ENCODE measurements at places on chromosomes 7 and 10.

DNA sequence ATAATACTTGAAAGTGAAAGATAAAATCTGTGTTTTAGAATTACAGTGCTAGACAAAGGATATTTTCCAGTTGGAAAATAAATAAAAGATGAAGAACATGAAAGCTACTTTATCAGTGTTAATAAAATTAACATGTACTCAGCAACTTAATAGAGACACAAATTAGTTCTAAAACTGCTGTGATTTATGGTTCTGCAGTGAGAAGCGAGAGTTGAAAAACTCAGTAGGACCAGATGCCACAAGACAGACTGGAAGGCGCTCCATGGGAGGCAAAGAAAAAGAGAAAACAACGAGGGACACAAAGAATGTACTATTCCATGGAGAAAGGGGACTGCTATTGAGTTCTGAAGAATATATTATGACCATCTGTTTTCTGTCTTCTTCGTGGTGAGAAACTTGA is 590.4 kb downstream of the PHTF2 start:
- DNase-seq, result no peak

DNA sequence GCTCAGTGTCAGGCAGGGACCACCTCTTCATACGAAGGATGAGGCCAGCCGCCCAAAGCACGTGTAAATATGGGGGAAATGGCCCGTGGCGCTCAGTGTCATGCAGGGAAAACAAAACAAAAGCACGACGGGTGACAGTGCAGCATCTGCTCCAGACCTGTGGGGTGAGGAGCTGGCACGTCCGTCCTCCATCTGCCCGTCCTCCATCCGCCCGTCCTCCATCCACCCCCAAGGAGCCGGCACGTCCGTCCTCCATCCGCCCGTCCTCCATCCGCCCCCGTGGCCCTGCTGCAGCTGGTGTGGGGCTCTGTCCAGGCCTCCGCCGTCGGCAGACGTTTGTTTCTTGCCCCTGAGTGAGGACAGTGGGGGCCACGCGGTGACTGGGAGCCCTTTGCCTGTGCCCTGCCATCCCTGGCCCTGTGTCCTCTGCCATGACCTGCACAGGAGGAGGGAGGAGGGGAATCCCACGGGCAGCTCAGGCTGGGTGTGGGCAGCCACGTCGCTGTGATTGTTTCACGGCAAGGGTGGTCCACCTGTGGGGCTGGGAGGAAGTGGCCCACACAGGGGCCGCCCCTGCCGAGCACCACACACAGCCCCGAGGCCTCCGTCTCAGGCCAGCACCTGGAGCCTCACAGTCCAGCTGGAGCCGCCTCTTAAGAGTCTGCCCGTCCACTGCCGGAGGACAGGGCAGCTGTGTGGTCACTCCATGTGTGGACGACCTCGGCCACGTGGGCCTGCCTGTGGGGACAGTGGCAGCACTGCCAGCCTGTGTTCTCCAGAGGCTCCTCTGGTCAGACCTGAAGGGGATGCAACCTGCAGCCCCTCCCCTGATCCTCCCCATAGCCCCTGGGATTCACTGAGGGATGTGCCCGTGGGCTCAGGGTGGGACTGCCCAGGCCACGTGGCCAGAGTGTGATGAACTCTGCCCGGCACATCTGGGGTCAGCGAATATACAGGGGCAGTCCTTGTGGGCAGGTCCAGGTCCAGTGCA is 38.2 kb upstream of the DPYSL4 start:
- no peak for DNase-seq

DNA sequence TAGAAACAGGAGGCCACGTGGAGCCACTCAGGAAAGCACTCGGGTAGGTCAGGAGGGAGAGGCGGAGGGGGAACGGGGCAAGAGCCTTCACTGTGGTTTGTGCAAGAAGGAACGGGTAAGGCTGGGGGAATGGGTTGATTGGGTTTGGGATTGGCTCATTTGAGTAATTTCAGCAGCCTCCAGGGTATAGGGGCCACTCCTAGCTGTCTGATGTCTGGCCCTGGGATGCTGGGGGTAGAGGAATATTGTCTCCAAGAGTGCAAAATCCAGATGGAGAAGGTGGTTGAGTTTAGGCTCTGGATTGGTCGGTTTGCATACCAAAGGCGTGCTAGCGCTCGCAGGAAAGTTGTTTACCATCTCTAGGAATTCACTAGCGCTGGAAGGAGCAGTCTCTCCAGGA is 47.2 kb downstream of the MYL10 start:
- DNase-seq, result peak; percentile 11

DNA sequence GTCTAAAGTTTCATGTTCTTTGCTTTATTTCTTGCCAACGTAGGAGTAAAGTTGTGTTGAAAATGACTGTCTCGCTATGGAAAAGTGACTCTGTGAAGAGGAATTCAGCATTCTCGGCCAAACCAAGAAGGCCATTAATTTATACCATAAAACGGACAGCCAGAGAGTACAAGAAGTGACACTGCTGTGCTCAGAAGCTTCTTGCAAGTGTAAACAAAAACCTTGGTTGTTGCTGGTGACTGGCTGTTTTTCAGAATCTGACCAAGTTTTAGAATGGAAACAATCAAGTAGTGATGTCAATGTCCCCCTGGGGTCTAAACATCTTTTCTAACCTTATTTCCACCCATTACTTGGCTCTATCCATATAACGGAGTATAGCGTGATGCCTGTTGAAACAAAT is 201.9 kb downstream of the INHBA start:
- no peak for DNase-seq

GRCh38 chr10:117131376-117132327 is 6.4 kb downstream of the VAX1 start:
- peak; percentile 77 for DNase-seq

- no peak for DNase-seq
Measured at GRCh38 chr7:63931057-63931600, 67.5 kb upstream of the ZNF722 start.

DNA sequence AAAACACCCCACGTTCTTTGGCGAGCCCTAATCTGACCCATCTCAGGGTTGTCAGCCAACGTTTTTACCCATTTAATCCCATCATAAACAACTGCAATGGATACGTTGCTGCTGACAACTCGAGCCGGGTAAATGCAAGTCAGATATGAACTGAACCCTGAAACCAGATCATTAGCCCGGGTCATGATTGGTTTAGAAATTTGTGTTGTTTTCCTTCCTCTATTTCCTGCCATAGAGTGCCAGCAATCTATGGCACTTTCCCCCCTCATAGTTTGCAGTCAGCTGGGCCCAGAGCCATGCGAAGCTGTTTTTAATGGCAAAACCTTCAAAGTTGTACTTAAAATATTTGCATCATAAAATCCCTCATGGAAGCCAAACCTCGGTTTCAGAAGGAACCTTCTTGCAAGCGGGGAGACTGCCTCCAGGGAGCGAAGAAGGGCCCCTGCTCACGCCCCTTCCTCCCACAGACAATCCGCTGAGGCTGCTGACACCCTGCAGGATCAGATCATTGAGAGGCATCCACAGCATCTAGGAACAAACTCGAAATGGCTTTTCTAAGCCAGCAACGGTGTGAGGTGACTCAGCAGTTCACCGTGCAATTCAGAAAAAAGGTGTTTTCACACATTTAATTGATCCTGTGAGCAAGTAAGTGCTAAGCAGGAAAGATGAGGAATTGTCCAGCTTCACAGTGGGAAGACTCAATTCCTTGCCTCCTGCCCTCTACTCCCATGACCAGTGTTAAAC is 710.1 kb downstream of the PARD3 start:
- DNase-seq, result peak; percentile 49

- peak; percentile 62 for DNase-seq
Measured at GRCh38 chr10:132486539-132487121, 51.0 kb upstream of the INPP5A start.

DNA sequence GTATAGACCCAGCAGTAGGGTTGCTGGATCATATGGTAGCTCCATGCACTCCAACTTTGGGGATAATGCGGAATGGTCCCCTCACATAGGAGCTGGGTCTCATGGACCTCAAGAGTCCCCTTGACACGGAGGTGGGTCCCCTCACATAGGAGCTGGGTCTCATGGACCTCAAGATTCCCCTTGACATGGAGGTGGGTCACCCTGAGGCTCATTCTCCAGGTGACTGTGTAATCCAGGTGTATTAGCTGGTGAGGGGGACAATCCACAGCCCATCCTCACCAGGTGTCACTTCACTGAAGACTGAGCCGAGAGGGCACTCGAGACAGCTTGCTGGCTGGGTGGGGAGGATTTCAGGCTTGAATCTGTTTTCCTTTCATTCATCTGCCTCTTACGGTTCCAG is 121.9 kb downstream of the PTPN20 start:
- DNase-seq, result no peak

- DNase-seq, result no peak
Measured at GRCh38 chr10:49625411-49625810, 11.6 kb downstream of the CHAT start.

- no peak for DNase-seq
Measured at GRCh38 chr10:11950325-11951018, 92.1 kb downstream of the UPF2 start.

DNA sequence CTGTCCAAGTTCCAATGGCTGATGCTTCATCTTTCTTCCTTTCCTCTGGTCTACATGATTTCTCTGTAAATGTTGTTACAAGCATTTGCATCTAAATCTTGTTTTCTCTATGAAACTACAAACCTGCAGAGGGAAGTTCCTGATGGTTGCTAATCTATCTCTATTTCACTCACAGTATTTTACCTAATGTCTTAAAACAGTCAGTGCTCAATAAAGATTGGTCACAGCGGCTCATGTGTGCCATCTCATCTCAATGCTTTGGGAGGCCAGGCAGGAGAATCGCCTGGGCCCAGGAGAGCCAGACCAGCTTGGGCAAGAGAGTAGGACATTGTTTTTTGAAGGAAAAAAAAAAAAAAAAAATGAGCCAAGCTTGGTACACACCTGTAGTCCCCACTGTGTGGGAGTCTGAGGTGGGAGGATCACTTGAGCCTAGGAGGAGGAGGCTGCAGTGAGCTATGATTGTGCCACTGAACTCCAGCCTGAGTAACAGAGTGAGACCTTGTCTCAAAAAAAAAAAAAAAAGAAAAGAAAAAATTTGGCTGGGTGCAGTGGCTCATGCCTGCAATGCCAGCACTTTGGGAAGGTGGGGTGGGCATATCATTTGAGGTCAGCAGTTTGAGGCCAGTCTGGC is 71.3 kb upstream of the ARMC3 start:
- DNase-seq, result no peak

- peak; percentile 64 for DNase-seq
Measured at GRCh38 chr7:116180302-116180701, 30.0 kb upstream of the TES start.

- no peak for DNase-seq
Measured at GRCh38 chr10:108443636-108444035, 1279.1 kb upstream of the SORCS1 start.

DNA sequence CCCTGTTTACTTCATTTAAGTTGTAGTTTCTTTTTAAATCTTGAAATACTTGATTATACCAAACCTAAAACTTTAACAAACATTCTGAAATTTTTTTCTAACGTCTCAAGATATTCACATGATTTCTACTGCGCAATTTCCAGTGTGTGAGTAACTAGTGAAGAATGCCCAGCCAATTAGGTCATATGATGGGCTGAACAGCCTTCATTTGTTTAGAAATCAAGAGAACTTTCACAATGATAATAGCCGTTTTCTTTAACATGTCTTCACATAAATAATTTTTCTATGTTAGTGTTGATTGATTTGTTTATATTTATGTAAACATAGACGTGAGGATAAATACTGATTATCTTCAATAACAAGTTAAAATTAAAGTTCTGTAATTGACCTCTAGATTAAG is 21.8 kb downstream of the STAM start:
- no peak for DNase-seq
